HCEC 1CT (cell line): ENCODE measurements at places on chromosomes 5 and 9.
A peak's percentile ranks its signal among the peaks of the same experiment; 100 is the strongest.

GRCh38 chr5:11482011-11482410, 422.2 kb downstream of the CTNND2 start:
- peak; percentile 7 for DNase-seq

GRCh38 chr5:132485641-132486317, 4.8 kb downstream of the IRF1 start:
- DNase-seq: no peak

DNA sequence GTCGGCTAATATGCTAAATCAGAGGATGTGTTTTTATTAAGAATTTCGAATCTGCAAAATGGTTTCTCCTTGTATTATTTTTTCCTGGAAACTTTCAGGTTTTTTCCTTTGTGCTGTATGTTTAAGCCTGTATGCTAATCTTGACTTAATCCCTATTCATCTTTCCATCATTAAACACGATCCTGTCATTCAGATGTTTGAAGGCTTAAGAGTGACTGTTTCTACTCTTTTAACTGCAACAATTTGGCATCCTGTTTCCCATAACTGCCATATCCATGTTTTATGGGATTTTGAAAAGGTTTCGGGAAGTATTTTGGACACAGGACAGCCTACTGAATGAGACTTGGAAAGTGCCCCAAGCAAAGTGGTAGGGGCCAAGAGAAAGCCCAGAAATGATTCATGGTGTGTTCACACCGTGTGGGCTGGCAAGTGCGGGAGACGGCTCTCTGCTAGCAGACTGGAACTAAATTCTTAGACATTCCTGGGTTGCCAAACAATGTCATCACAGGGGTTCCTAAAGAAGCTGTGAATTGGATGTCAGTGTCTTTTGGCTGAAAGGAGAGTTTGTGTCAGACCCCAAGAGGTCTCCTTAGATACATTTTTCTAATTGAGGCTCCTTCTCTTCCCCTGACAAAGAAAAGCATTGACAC, 125.4 kb upstream of the ADAMTS16 start:
- DNase-seq: no peak

GRCh38 chr9:135290086-135290485, 189.5 kb upstream of the PPP1R26 start:
- no peak for DNase-seq

GRCh38 chr9:117742131-117742530, 37.9 kb downstream of the TLR4 start:
- DNase-seq: no peak

GRCh38 chr5:178519155-178519554, 71.0 kb downstream of the COL23A1 start:
- DNase-seq: no peak

GRCh38 chr5:179505636-179506261, 44.6 kb upstream of the RUFY1 start:
- DNase-seq: no peak

GRCh38 chr5:124444147-124444775, 302.2 kb downstream of the ZNF608 start:
- DNase-seq: no peak

GRCh38 chr9:131661568-131662288, 78.1 kb downstream of the RAPGEF1 start:
- no peak for DNase-seq

GRCh38 chr5:173618927-173619519, 2.6 kb upstream of the BOD1 start:
- peak; percentile 37 for DNase-seq

GRCh38 chr5:135600152-135600570, 21.4 kb upstream of the CXCL14 start:
- DNase-seq: no peak

DNA sequence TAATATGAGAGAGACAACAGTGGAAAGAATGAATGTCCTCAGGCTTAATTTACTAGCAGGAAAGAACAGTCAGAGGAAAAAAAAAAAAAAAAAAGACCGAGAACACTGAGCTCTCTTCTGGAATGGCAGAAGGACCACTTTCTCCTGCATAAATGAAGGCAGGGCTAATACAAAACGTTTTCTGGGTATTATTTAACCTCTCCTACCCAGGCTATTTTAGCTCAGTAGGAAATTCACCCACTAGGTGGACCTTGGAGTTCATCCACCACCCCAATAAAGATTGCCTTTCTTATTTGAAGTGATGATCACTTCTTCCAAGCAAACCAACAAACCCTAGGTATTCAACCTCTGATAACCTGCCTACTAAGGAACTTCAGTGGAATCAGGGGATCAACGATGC, 3.7 kb downstream of the GLIS3 start:
- peak; percentile 23 for DNase-seq

GRCh38 chr9:112541685-112542084, 55.1 kb downstream of the KIAA1958 start:
- no peak for DNase-seq

DNA sequence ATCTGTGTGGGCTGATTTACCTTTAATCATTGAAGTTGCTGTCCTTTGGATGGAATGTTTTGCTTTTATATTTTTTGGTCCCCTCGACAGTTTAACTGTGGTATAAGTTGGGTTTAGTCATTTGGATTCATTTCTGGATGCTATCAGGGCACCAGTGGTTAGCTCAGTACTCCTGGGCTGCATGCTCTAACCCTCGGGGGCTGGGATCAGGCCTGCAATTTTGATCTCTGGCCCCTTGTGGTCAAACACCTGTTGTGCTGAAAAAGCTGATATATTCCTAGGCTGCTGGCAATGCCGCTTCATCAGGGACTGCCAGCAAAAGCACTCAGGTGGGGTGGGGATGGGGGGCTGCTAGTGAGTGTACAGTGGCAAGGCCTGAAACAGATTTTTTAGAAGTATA, 440.4 kb upstream of the RIOK2 start:
- DNase-seq: no peak

GRCh38 chr5:174176511-174176910, 131.0 kb downstream of the NSG2 start:
- DNase-seq: no peak

- DNase-seq: no peak
Observed at GRCh38 chr5:60487476-60487875, 212.5 kb downstream of the DEPDC1B start.

- peak; percentile 33 for DNase-seq
Observed at GRCh38 chr9:14661421-14662059, 31.7 kb downstream of the ZDHHC21 start.

- DNase-seq: no peak
Observed at GRCh38 chr5:89992201-89992600, 417.4 kb downstream of the CETN3 start.

DNA sequence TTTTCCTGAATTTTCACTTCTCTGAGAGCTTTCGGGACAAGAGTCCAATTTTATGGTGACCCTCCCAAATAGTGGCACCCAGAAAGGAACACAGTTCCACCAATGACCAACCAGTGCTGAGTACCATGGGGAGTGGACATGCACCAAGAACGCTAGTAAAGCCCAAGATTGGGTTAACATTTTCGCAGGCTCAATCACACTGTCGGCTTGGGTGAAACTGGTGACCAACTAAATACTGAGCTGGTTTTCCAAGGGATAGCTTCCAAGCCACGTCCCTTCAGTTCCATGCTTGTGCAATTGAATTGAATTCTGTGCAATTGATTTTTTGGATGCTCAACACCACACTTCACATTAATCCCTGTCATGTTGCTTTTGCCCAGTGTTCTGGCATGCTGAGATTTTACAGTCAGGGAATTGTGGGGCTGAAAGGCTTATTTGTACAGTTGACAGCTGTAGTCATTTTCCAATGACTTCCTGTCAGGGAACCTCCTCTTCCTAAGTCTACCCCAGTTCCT, 37.6 kb upstream of the TRMT10B start:
- no peak for DNase-seq

DNA sequence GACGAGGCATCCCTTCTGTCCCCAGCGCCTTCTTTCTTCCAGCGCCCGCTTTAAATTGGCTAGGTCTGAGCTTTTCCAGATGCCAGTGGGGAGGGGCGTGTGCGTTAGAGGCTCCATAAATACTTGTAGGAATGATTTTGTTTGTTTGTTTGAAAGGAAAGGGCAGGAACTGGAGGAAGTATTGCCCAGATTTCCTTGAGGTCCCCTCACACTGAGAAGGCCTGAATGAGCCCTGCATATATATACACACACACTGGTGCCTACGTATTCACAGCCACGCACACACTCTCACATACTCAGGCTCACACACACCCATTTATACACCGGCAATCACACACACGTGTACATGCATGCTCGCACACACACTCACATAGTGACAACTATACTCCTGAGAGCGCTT, 1.0 kb upstream of the SLIT3 start:
- no peak for DNase-seq

GRCh38 chr5:92429646-92430045, 1046.5 kb upstream of the ARRDC3 start:
- DNase-seq: no peak

- no peak for DNase-seq
Observed at GRCh38 chr9:114121227-114122135, 22.4 kb upstream of the KIF12 start.

- peak; percentile 55 for DNase-seq
Observed at GRCh38 chr5:91928754-91929521, 545.8 kb upstream of the ARRDC3 start.

DNA sequence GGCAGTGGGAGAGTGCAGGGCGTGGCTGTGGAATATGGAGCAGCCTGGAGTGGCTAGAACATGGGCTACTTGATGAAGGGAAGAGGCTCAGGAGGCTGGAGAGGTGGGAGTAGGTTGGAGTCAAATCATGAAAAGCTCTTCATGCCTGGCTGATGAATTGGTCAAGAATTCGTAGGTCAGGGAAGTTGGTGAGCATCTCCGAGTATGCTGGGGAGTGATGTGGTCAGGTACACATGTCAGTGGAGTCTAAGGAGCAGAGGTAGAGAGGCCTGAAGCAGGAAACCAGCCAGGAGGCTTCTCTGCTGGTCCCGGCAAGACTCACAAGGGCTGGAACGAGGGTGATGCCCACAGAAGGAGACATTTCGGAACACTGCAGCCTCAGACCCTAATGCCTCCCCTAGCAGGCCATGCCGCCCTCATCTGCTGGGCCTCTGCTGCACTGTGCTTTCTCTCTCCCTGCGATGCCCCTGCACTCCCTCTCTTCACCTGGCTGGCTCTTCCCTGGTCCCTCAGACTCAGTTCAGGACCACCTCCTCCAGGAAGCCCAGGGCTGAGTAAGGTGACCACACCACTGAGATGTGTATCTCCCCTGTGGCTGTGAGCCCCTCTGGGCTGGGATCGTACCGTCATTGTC, 33.6 kb downstream of the TMOD1 start:
- DNase-seq: no peak

DNA sequence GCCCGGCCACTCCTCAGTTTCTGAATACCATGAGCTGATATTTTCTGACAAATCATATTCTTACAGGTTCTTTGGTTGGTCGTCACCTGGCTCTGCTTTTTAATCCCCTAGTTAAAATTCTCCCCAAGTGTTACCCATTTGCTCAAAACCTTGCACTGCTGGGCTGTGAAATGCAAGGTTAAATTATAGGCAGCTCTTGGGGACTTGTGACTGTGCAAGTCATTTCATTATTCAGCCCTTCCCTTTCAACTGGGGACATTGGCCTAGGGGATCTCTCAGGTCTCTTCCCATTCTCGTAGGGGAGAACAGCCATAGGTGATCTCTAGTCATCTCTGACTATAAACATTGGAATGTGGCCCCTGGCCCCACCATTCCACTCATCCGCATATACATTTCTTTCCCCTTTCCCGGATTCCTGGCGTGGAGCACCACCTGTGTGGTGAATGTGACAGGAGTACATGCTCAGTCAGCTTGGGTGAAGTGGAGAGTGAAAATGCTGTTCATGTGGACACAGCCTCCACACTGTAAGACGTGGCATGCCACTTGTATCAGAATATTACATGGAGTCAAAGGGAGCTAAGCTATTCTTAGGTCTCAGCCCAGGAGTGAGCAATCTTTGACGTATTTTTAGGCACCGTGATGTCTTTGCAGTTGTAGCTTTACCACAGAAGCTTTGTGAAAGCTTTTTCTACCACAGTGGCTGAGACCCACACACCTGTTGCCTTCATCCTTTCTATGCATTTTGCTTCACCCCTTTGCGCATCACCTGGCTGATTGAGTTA, 386.7 kb downstream of the KDM4C start:
- DNase-seq: no peak

- no peak for DNase-seq
Observed at GRCh38 chr9:69499959-69500358, 172.2 kb downstream of the APBA1 start.

- DNase-seq: no peak
Observed at GRCh38 chr9:126295936-126296600, 30.6 kb upstream of the MVB12B start.

DNA sequence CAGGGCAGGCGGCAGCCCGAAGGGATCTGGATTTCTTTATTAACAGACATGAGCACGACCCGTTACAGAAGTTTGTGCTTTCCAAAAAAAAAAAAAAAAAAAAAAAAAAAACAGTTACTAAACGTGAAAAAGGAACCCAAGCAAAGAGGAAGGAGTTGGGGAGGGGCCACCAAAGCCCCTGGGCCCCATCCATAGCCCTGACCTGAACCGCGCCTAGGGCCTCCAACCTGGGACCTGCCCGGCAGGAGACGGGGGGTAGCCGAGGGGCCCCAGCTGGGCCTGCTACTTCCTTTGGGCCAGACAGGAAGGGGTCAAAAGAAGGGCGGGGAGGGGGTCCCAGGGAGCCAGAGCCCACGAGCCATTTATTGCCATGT, 10.0 kb downstream of the PRR7 start:
- no peak for DNase-seq

DNA sequence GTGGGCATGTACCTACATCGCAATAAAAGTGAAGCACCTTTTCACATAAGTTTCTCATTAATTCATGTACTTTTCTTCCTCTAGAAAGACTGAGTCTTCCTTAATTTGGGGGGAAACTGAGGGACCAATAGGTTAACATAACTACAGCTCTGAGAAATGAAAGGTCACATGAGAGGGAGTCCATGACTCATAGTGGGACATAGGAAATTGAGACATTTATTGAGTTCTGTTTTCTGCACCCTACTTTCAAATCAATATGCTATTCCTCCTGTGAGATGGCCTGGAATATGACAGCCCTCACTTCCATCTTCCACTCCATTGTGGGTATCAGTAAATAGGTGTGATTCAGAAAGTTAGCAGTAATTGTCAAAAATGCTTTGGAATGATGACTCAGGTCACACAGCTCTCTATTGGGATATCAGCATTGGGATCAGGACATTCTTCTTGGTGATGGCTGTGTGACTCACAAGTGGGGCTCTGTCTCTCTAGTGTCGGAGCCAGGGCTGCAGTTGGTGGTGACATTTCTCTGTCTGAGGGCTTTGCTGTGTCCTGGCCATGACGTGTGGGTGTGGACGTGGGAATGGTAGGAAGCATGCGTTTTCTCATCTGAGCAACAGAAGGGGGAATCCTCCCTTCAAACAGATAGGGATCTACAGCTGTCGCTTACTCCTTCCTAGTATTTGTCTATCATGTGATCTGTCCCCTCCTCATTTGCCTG, 125.0 kb downstream of the TRIO start:
- peak; percentile 85 for DNase-seq

- no peak for DNase-seq
Observed at GRCh38 chr5:154575546-154576428, 97.8 kb upstream of the HAND1 start.
